ENCODE measurements at places on chromosomes 7 and 10. TPM values are rescaled to one million over a fixed set of nuclear protein-coding genes. Genes with fewer than 3 reads are reported as not detected.

- H3K4me3 ChIP-seq: no peak overlapping the region
- H3K4me1 ChIP-seq: no peaks in the 10 kb centered on the region
- H3K27ac ChIP-seq: no peak overlapping the region
- H3K36me3 ChIP-seq: no peaks in the 10 kb centered on the region
- H3K27me3 ChIP-seq: peaks cover 22% of the 10 kb centered on the region
- no peak for DNase-seq
These were observed 189.2 kb upstream of the PODXL start for GRCh38 chr7:131745390-131746248.

DNA sequence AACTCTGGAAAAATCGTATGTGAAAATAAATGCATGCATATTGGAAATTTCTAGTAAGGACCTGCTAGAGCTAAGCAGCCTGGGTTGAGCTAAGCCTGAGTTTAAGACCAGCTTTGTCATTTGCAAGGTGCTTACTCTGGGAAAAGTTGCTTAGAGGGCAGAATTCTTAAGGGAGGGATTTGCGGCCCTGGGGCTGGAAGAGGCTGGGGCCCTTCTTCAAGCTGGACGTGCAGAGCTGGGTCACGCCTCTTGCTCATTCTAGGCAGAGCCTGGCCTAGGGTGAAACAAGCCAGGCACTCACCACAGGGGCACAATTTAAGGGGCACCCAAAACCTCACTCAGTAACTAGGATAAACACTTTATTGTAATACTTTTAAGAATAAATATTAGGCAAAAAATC, 137.2 kb downstream of the ARHGAP22 start:
- no peaks in the 10 kb centered on the region for H3K36me3 ChIP-seq
- H3K4me3 ChIP-seq: no peak overlapping the region
- no peaks in the 10 kb centered on the region for H3K4me1 ChIP-seq
- DNase-seq: no peak
- H3K27me3 ChIP-seq: no peaks in the 10 kb centered on the region
- H3K27ac ChIP-seq: no peak overlapping the region

DNA sequence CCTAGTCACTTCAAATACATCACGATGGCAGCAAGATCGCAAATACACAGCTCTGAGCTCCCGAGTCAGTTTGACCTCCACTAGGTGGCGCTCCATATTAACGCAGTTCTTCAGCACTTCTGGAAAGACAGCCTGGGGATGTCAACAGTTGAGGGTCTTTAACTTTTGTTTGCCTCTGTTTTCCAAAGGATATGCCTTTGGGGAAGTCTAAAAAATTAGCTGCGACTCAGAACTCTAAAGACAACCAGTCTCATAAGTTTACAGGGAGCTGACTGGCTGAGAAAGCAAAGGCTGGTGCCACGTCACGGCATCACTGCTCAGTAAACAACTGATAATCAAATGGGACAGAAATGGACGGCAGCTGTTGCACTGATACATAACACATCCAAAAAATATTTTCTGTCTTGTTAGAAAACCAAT, 458.8 kb downstream of the SORCS1 start:
- H3K4me1 ChIP-seq: no peaks in the 10 kb centered on the region
- no peak overlapping the region for H3K4me3 ChIP-seq
- no peaks in the 10 kb centered on the region for H3K27me3 ChIP-seq
- H3K36me3 ChIP-seq: no peaks in the 10 kb centered on the region
- no peak overlapping the region for H3K27ac ChIP-seq

GRCh38 chr7:85039196-85039923, 147.5 kb downstream of the SEMA3D start:
- H3K36me3 ChIP-seq: no peaks in the 10 kb centered on the region
- DNase-seq: no peak
- H3K4me3 ChIP-seq: no peak overlapping the region
- H3K4me1 ChIP-seq: no peaks in the 10 kb centered on the region
- H3K27me3 ChIP-seq: no peaks in the 10 kb centered on the region

DNA sequence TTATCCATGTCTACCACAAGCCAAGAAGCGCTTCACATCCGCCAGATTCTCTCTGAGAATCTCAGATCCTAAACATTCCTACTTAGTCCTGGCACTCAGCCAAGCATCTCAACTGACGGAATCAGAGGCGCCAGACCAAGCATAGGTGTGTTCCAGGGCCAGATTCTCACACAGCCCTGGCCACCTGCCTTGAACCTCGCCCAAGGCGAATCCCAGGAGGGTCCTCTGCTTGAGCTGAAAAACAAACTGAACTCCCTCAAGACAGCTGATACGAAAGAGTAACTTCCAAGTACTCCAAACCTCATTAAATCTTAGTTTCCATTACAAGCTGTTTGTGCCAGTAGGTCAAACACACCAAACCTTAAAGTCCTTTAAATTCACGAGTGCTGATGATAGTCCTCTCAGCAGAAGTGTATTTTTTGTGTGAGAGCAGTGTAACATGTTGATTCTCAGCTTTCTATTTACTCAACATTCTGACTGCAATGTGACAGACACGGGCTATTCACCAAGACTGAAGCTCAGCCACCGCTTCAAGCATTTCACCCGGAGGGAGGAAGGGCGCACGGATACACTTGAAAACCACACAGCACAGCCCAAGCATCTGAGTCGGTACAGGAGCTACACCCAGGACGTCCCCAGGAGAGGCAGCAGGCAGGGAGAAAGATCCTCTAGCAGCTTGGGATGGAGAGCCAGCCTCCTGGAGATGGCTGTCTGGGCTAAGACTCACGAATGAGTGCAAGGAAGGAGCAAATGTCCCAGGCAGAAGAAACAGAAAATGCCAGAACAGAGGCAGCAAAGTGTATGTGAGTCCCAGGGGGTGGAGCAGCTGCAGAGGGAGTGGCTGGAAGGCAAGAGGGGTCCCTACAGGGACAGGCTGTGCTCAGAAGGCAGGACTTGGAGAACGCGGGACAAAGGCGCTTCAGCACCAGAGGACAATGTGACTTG, 6.0 kb downstream of the PARD3 start:
- no peak for DNase-seq
- H3K4me1 ChIP-seq: peaks cover 12% of the 10 kb centered on the region
- H3K27me3 ChIP-seq: peaks cover 53% of the 10 kb centered on the region
- no peak overlapping the region for H3K27ac ChIP-seq
- H3K36me3 ChIP-seq: no peaks in the 10 kb centered on the region

TCTN3 gene
- total RNA-seq: 18.6 TPM

DNA sequence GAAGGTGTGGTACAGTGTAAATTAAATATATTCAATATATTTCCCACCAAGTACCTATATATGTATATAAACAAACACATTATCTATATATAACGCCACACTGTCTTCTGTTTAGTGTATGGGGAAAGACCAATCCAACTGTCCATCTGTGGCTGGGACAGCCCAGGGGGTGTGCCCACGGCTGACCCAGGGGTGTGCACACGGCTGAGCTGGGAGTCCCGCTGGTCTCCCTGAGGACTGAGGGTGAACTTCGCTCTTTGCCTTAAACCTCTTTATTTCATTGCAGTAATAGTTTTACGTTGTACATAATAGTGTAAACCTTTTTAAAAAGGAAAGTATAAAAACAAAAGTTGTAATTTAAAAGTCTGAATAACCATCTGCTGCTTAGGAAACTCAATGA, 6.3 kb downstream of the EN2 start:
- no peak overlapping the region for H3K4me3 ChIP-seq
- no peak overlapping the region for H3K27ac ChIP-seq
- no peaks in the 10 kb centered on the region for H3K36me3 ChIP-seq
- H3K27me3 ChIP-seq: peaks cover 84% of the 10 kb centered on the region

- H3K27me3 ChIP-seq: no peaks in the 10 kb centered on the region
- H3K4me1 ChIP-seq: no peaks in the 10 kb centered on the region
- no peak overlapping the region for H3K27ac ChIP-seq
- H3K4me3 ChIP-seq: no peak overlapping the region
- H3K36me3 ChIP-seq: no peaks in the 10 kb centered on the region
These were observed 71.5 kb upstream of the PPP2R2D start for GRCh38 chr10:131829156-131829930.

- no peak overlapping the region for H3K27ac ChIP-seq
- H3K4me1 ChIP-seq: no peaks in the 10 kb centered on the region
- peaks cover 3% of the 10 kb centered on the region for H3K36me3 ChIP-seq
These were observed 50.1 kb upstream of the PRKAR1B start for GRCh38 chr7:776992-777727.

CYP3A5 gene
- not detected for total RNA-seq

GRCh38 chr7:116242759-116243158, 32.4 kb downstream of the TES start:
- H3K27ac ChIP-seq: no peak overlapping the region
- peaks cover 36% of the 10 kb centered on the region for H3K4me1 ChIP-seq
- H3K4me3 ChIP-seq: no peak overlapping the region
- no peak for DNase-seq
- peaks cover 36% of the 10 kb centered on the region for H3K36me3 ChIP-seq

SLC16A12 gene
- not detected for total RNA-seq

DNA sequence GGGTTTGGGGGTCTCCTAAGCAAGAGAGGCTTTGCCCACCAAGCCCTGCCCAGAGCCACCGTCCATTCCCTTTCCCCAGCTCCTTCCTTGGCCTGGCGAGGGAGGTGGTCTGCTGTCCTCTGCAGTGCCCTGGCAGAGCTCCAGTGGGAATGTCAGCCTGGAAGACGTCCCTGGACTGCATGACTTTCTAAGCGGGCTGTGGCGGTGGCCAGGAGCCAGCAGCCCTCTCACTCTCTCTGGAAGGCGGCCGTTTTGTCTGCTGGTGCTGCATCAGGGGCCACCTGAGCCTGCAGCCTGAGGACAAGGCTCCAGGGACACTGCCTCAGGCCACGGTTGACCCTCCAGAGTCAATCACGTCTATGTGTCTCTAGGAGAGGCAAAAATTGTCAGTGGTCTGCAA, 271.0 kb downstream of the SKAP2 start:
- H3K4me1 ChIP-seq: no peaks in the 10 kb centered on the region
- no peak overlapping the region for H3K4me3 ChIP-seq
- no peak overlapping the region for H3K27ac ChIP-seq
- H3K27me3 ChIP-seq: peaks cover 14% of the 10 kb centered on the region

GRCh38 chr10:90274721-90275468, 573.5 kb downstream of the KIF20B start:
- DNase-seq: no peak
- H3K36me3 ChIP-seq: no peaks in the 10 kb centered on the region
- no peak overlapping the region for H3K27ac ChIP-seq

GRCh38 chr10:66637273-66638036, 288.4 kb upstream of the LRRTM3 start:
- H3K27ac ChIP-seq: no peak overlapping the region
- H3K4me1 ChIP-seq: no peaks in the 10 kb centered on the region
- no peaks in the 10 kb centered on the region for H3K27me3 ChIP-seq
- no peak for DNase-seq

VWDE gene
- 2.7 TPM for total RNA-seq

THNSL1 gene
- total RNA-seq: 4.2 TPM

PDE6C gene
- total RNA-seq: not detected

DNA sequence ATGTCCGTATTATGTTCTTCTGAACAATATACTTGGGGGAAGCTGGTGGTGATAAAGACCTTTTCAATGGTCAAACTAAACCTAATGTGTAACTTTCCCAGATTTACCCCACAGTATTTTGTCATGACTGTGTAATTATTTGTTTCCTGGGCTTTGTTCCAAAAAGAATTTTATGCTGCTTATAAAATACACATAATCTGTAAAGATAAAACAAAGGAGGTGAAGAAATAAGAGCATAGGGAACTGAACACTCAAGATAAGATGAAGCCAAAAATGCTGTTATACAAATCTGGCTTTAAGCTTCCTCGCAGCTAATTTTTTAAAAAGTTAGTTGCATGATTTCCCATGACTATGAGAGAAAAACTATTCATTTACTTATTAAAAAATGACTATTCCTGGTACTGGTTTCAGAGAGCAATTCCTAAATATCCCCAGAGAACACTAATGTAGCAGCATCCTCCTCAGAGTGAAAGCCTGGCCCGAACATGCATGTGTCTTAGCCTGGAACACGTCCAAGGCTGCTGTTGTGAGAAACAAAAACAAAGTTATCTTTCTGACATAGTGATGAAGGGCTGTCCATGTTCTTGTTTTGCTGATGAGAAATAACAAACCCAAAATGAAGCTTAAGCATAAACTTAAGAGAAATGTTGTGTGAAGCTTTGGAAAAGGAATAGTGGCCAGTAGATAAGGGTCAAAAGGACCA, 33.9 kb downstream of the MALSU1 start:
- H3K36me3 ChIP-seq: no peaks in the 10 kb centered on the region
- no peak overlapping the region for H3K4me3 ChIP-seq
- no peak overlapping the region for H3K27ac ChIP-seq
- no peak for DNase-seq
- peaks cover 17% of the 10 kb centered on the region for H3K27me3 ChIP-seq

GRCh38 chr10:109898666-109899355, 24.5 kb downstream of the XPNPEP1 start:
- H3K4me1 ChIP-seq: peaks cover 35% of the 10 kb centered on the region
- no peak overlapping the region for H3K27ac ChIP-seq
- H3K27me3 ChIP-seq: no peaks in the 10 kb centered on the region
- H3K4me3 ChIP-seq: no peak overlapping the region
- DNase-seq: no peak

GRCh38 chr10:69703766-69704630, 74.0 kb downstream of the FAM241B start:
- peaks cover 64% of the 10 kb centered on the region for H3K27me3 ChIP-seq
- peaks cover 10% of the 10 kb centered on the region for H3K36me3 ChIP-seq
- H3K4me3 ChIP-seq: no peak overlapping the region
- peaks cover 7% of the 10 kb centered on the region for H3K4me1 ChIP-seq
- no peak overlapping the region for H3K27ac ChIP-seq

DNA sequence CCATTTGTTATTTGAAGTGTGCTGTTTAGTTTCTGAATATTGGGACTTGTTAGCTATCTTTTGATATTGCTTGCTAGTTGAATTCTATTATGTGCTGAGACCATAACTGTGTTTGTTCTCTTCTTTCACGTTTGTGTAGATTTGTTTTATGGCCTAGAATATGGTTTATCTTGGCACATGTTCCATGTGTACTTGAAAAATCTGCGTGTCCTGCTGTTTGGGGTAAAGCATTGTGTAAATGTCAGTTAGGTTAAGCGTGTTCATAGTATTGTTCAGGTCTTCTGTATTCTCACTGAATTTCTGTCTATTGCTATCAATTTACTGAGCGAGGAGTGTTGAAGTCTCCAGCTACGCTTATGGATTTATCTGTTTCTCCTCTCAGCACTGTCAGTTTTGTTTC, 19.4 kb downstream of the MMP21 start:
- no peak overlapping the region for H3K27ac ChIP-seq
- peaks cover 9% of the 10 kb centered on the region for H3K36me3 ChIP-seq
- no peak overlapping the region for H3K4me3 ChIP-seq
- no peaks in the 10 kb centered on the region for H3K27me3 ChIP-seq

DNA sequence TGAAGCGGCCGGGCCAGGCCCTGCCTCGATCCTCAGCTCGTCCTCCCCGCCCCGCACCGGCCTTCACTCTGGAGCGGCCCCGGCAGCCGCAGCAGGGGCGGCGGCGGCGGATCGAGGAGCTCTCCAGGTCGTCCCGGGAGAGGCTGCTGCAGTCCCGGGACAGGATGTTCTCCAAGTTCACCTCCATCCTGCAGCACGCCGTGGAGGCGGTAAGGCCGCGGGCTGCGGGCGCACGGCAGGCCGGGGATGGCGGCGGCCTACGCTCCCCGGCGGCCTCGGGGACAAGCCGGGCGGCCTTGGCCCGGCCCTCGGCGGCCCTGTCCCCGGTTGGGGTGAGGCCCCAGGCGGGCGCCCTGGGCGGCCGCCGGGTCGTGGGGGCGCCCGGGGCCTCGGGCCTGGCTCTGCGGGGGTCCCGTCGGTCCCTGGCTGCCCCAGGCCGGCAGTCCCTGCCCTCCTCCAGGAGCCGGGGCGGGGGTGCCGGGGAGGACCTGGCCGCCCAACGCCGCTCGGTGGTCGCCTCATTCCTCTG, 399 bp downstream of the FHIP2A start:
- H3K4me1 ChIP-seq: peaks cover 43% of the 10 kb centered on the region
- DNase-seq: peak; percentile 42
- peaks cover 7% of the 10 kb centered on the region for H3K36me3 ChIP-seq
- H3K4me3 ChIP-seq: peak overlapping the region; percentile 97

Measured in activated T-cell treated with anti-CD3 and anti-CD28 coated beads, Interleukin-2, amount 50 U/mL, for 72 hours (primary cell).